Endodermal cell (in vitro differentiated cells): ENCODE measurements at places on chromosomes 11 and 22. TPM values are rescaled to one million over a fixed set of nuclear protein-coding genes. Genes with fewer than 3 reads are reported as not detected.
A peak's percentile ranks its signal among the peaks of the same experiment; 100 is the strongest.

DNA sequence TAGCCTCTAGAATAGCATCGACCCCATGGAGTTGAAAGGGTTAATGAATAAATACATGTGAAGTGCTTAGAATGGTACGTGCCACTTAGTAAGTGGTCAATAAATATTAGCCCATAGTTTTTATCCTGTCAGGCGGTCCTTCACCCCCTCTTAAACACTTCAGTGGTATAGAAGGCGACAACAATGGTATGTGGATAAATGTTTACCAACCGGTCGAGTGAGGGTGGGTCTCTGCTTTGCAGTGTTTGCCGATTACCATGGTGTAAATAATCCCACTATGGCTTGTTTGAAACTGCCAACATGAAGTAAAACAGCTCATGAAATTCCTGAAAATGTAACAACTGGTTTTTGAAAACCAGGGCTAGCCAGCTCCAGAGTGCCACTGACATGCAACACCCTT lies 541.2 kb downstream of the BUD13 start:
- DNase-seq, result no peak

- peak; percentile 71 for DNase-seq
Measured at GRCh38 chr11:8732748-8733241, 50.2 kb downstream of the RPL27A start.

- peak; percentile 87 for DNase-seq
Measured at GRCh38 chr11:11230802-11231562, 122.1 kb downstream of the CSNK2A3 start.

DNA sequence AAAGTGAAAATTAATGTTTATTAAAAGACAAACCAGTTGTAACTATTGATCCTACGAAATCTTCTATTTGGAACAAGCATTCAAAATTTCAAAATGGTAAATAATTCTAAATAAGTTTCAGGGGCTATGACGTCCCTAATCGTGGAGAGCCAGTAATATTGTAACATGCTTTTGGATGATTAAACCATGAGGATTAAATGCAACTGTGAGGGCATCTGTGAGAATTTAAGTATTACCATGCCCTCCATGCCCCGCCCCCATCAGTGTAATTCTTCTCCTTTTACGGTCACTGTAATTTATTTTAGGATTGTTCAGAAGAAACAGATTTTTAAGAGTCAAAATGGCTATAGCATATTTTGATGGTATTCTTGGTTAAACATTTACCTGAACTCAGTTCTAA lies 133.2 kb downstream of the APOL5 start:
- DNase-seq, result no peak

- no peak for DNase-seq
Measured at GRCh38 chr11:85946221-85946620, 91.0 kb downstream of the CCDC83 start.

GRCh38 chr11:4180441-4181183 lies 86.0 kb downstream of the RRM1 start:
- peak; percentile 35 for DNase-seq

GRCh38 chr22:48249713-48250268 lies 1487.3 kb downstream of the TBC1D22A start:
- DNase-seq, result no peak

DNA sequence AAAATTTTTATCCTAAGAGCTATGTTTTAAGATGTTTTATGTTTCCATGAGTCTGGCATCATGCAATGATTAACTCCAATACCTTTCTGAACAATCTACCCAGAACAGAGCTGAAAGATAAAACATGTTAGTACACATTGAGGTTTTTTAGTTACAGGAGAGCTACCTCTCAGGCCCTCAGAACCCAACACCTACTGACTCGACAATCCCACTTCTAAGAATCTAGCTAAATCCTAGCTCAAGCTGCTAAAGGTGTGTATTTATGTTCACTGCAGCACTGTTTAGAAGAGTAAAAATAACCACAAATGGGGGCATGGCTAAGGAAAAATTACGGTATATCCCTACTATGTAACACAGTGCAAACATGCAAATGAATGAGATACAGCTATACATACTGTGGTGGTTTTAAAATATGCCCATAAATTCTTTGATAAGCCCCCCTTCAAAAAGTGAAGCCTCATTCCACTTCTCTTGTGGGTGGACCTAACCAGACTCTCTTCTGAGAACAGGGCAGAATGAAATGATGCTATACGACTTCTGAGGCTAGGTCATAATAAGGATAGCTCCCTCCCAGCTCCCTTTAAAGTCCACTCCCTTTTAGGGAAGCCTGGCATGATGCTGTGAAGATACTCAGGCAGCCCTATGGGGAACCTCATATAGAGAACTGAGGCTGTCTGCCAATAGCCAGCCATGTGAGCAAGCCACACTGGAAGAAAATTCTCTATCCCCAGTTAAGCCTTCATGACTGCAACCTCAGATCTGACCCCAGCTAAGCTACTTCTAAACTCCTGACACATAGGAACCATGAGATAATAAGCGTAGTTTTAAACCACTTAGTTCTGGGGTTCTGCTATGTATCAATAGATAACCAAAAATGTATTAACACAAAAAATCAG lies 29.5 kb downstream of the TMEM123 start:
- DNase-seq, result no peak

GRCh38 chr11:35141071-35141470 lies 2.1 kb downstream of the CD44 start:
- no peak for DNase-seq

DNA sequence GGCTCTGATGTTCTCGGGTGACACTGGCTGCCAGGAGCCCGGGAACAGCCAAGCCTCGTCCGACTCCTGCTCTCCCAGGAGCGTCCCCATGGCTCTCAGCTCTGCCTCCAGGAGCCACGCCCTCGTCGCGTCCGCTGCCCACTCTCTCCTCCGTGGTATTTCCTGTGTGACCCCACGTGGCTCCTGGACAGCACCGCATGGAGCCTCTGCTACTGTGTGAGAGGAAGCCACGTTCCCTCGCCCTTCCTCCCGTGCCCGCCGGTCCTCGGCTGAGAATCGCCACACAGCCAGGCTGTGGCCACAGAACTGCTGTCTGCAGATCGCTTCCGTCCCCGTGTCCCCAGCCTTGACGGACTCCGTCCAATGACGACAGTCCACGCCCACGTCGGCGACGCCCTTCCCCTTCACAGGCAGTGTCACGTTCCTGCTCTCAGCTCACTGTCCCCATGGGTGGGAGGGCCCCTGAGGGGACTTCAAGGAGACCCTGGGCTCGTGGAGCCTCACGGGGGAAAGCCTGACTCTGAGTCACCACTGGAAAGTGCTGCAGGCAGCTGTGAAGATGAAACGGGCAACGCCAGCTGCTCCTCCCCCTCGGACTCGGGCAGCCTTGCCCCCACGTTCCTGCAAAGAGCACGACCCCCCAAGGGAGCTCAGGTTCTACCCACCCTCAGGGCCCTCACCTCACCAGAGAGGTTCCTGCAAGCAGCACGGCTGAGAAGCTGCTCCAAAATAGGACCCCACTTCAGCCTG lies 458.5 kb downstream of the BRD1 start:
- peak; percentile 37 for DNase-seq

DNA sequence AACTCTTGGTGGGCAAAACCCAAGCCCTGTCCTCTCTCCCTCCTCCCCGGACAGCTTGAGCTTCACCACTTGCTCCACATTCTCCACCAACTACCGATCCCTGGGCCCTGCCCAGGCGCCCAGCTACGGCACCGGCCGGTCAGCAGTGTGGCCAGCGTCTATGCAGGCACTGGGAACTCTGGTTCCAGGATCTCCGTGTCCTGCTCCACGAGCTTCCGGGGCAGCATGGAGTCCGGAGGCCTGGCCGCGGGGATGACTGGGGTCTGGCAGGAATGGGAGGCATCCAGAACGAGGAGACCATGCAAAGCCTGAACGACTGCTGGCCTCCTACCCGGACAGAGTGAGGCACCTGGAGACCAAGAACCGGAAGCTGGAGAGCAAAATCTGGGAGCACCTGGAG lies 68.9 kb upstream of the RTL6 start:
- no peak for DNase-seq

ZNF280B gene
- total RNA-seq, result 10.6 and 10.9 TPM in 2 replicates

UBQLN3 gene
- total RNA-seq, result not detected in 2 replicates
